ENCODE measurements at places on chromosomes 1 and 21.
A peak's percentile ranks its signal among the peaks of the same experiment; 100 is the strongest.

GRCh38 chr21:26140164-26140579, 30.4 kb downstream of the APP start:
- peak; percentile 99 for DNase-seq

DNA sequence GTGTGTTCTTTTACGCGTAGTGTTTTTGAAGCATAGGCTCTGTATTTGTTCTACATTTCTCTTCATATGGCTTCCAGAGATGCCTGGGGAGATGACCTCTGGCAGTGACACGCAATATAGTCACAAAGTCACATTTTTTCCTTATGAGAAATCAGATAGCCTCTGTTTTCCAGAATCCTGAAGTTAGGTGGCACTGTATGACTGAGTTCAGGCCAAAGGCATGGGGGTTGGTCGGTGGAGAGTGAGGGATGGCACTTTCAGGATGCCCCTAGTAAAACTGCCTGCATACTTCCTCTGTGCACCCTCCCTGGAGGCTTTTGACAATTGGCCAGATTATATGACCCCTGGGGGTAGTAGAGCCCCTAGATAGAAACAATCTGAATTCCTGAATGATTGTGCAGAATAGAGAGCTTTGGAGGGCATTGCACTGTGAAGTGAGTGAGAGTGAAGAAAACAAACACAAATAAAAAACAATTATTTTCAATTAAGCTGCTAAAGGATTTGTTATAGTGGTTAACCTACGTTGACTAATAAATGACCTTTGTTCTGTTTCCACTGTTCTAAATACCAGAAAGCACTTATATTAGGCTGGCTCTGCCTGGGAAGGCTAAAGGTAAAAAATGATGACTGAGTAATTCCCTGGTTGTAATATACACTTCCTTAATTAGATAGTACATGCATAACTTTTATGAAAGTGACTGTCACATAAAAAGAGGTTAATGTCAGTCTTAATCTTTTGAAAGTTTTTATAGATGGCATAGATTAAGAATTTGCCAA, 1660.8 kb downstream of the PLA2G4A start:
- DNase-seq: peak; percentile 13

DNA sequence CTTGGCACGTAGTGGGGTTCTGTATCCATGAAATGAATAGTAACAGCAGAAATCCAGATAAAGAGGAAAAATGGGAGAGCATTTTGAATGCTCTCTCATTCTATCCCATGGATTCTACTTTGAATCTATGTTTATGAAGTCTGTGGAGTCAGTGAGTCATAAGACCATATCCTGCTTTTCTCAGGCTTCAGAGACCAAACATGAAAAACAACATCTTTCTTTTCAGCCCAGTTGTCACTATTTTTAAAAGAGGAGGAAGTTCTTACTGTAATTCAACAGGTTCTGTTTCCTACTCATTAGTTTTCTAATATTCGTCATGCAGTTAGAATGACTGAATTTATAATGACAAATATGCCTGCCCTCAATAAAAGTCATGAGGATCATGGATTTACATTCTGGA, 39.4 kb upstream of the CD55 start:
- peak; percentile 47 for DNase-seq

- DNase-seq: no peak
Measured at GRCh38 chr1:185473186-185473585, 156.1 kb upstream of the IVNS1ABP start.

- DNase-seq: no peak
Measured at GRCh38 chr1:213619026-213619425, 368.7 kb upstream of the PROX1 start.

- DNase-seq: no peak
Measured at GRCh38 chr1:150772326-150772725, 6.7 kb upstream of the CTSS start.

GRCh38 chr1:24169286-24169685, 17.8 kb downstream of the IFNLR1 start:
- DNase-seq: no peak

DNA sequence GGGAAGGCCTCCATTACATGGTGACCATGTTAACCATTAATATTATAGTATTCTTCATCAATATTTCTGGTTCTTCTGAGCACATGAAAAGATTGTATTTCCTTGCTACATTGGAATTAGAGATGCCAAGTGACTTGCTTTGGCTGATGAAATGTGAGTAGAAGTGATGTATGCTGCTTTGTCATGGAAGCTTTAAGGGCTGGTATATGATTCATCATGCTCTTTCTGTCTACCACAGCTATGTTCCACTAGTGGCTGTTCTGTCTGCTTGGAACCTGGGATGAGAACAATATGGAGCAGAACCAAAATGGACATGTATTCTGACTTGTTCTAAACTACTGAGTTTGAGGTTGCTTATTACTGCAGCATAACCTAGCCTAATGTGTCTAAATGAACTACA, 163.3 kb downstream of the TM2D1 start:
- DNase-seq: peak; percentile 4

- peak; percentile 75 for DNase-seq
Measured at GRCh38 chr1:161733526-161733925, 12.2 kb downstream of the FCRLB start.

- no peak for DNase-seq
Measured at GRCh38 chr1:212490276-212490675, 57.6 kb downstream of the NENF start.

DNA sequence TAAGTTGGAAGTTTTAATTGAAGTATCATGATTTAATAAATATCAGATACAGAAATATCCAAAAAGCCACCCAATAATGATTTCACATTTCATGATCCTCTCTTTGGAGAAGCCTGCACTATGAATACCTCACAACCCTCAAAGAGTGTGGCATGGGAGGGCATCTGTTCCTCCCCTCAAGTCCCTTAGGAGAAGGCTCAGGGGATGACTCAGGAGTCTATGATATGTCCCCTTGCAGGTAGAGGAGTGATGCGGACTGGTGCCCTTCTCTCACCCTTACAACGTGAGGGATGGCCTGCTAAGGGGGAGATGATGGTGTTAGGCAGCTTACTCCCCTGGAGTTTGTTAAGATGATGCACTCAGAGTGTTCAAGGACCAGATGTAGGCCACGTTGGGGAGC, 303.3 kb upstream of the DUSP10 start:
- no peak for DNase-seq

DNA sequence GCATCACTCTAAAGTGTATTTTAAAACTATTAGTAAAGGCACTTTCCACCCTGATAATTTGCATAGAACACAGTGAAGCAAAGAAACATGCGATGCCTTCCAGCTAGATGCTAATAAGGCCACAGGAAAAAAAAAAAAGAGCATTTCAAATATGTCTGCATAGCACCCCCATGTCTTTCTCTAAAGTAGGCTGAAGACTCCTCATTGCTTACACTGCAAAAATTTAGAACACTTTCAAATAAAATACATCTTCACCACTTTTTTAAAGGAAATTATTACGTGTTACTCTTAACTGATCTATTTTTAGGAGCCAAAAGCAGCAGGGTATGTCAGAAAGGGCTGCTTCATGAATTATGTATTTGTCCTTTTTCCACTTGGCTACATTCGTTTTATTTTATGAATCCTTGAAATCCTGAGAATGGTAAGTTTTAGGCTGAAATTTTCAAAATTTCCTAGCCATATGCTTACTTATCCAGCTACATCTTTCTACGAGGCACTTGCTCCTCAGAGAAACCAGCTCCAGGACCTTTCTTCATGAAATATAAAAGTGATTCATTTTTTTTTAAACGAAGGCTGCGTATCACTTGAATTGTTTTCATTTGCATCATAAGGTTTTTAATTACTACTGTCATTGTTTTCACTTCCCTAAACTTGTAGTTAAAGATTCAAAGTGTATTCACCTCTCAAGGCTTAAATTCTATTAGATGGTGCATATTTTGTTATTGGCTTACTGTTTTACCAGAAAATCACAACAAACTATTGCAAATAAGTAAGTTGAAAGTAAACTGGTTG, 513.0 kb downstream of the PTPRC start:
- DNase-seq: no peak

DNA sequence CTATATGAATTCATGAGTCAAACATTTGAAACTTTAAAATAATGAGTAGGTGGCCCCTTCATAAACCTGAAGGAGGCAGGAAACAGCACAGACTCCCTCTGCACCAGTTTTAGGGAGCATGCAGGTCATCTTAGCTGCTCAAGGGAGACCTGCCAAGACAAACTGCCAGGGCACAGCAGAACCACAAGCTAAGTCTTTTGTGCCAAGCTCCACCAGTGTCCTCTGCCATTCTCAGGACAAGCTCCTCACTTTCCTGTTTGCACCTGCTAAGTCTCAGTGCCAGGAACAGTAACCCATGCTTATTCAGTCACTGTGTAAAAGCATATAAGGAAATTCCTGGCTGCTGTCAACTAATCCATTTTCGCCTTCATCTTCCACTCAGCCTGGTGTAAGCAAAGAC, 368.9 kb downstream of the SEC16B start:
- no peak for DNase-seq

DNA sequence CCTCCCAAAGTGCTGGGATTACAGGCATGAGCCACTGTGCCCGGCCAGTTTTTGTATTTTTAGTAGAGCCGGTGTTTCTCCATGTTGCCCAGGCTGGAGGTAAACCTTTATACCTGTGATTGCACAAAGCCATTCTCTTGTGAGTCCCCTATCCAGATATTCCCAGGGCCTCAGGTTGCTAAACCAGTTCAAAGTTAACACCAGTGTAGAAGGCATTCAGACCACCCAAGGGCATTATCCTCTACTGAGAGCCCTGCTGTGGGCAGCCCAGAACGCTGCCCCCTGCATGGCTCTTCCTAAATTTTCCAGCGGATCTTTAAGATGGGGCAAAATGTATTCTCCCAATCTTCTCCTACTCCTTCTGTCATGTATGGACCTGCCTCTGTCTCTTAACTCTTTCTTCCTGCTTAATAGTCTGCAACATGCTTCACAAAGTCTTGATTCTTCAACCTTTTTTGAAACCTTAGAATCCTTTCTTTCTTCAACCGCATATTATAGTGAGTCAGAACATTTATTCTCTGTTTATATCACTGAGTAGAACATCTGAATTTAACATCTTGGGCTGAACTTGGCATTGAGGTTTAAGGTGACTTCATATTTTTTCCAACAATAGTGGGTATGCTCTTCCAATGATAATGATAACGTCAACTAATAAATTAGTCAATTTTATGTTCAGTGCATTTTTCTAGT, 36.0 kb downstream of the UBE4B start:
- DNase-seq: no peak

GRCh38 chr1:211133393-211133835, 534 bp downstream of the KCNH1 start:
- DNase-seq: no peak

GRCh38 chr1:164033782-164034181, 525.2 kb upstream of the PBX1 start:
- no peak for DNase-seq

- peak; percentile 42 for DNase-seq
Measured at GRCh38 chr21:28805885-28806284, 186.8 kb downstream of the LTN1 start.

DNA sequence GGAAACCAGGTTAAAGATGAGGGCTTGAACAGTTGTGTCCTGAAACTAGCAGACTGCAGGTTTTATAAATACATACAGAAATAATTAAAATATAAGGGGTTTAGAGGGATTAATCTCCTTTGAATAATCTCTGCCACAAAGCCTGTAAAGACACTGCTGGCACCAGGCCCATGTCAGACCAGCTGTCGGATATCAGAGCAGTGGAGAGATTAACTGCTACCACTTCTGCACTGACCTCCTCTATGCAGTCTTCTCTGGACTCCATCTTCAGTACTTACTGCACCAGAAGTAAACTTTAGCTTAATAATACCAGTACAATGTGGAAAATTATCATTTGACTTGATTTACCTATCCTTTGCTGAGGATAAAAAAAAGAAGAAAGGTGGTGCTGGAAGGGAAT, 128.6 kb downstream of the LHX4 start:
- no peak for DNase-seq

GRCh38 chr1:118918940-118919259, 69.2 kb downstream of the TBX15 start:
- no peak for DNase-seq

- no peak for DNase-seq
Measured at GRCh38 chr21:31879241-31879650, 6.4 kb downstream of the HUNK start.

- no peak for DNase-seq
Measured at GRCh38 chr1:65388908-65389695, 31.4 kb upstream of the LEPR start.

GRCh38 chr1:25146451-25146855, 85.8 kb downstream of the SYF2 start:
- no peak for DNase-seq

DNA sequence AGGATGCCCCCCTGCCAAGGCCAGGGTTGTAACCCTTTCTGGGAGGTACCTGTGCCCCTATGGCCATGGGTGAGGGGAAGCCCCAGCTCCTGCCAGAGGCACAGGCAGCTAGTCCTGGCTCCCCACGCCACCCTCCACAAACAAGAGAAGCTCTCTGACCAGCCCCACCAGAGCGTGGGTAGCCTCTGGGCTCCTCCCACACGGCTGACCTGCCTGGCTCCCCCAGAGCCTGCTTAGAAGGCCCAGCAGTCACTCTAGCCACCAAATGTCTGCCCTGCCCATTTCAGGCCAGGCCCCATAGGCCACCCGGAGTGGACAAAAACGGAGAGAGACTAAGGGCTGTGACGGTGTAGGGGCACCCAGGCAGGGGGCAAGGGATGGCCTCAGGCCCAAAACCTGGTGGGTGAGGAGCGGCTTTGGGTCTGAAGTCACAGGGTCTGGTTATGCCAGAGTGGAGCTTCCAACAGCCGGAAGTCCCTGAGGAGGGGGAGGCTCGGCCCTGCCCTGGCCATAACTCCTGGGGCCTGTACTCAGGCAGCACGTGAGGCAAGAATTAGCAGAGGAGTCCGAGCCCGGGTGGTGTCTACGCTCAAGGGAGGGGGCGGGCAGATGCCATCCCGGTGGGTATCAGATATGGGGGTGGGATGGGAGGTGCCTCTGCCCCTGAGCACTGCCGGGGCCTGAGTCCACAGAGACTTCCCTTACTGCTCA, 155.4 kb downstream of the CASZ1 start:
- DNase-seq: no peak

DNA sequence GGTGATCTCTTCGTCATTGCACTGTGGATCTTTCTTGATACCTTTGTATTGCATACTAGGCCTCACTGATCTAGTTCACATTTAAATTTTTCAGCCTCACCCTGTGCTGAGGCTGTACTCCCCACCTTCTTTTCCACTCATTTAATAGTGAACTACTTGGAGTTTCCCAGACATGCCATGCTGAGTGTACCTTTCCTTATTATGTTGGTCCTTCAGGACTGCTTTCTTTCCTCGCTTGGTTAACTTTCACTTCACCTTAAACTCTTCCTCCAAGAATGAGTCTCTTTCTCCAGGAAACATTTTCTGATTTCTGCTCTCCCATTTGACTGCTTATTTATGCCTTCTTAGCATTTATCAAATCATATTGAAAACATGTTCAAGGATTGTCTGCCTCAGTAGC, 20.8 kb downstream of the RNF2 start:
- no peak for DNase-seq

DNA sequence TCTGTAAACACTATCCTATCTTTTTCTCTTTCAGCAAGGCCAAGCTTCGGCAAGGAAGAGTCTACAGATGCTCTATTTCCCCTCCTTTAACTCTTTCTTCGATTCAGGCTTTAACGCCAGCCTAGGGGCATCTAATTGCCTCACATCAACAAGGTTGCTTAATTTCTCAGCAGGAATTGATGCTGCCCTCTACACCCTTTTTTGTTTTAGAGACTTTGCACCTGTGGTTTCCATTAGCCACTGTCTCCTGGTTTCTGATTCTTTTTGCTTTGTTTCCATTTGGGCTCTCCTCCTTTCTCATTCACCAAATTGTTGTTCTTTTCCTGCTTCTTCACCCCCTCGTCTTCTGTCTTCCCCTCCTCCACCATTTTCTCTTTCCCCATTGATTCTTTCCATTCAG, 202.4 kb upstream of the HMCN1 start:
- DNase-seq: no peak

Measured in non-pigmented ciliary epithelial cell (primary cell).